Activated CD4-positive, CD25-positive, alpha-beta regulatory T cell treated with anti-CD3 and anti-CD28 coated beads, Interleukin-2, amount 50 U/mL, for 16 hours (primary cell): ENCODE measurements at places on chromosomes 7 and 10.

GRCh38 chr7:651032-651728 is 75.3 kb upstream of the DNAAF5 start:
- no peak for DNase-seq

GRCh38 chr7:24665564-24666294 is 91.5 kb downstream of the GSDME start:
- DNase-seq, result peak; percentile 17

DNA sequence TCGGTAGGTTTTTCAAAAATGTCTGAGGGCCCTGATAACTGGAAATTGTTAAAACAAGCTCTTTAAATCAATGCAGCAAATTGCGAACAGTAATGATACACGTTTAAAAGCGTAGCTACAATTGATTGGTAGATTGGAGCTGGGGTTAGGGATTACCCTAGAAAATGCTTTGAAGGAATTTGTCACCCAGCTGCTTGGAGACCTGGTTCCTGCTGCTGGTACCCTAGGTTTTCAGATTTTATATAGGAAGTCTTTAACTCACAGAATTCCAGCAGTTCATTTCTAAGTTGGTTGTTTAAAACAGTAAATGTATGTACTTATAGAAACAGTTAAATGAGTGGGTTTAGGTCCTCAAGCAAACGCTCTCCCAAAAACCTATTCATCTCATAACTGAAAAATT is 1.5 kb downstream of the HECTD2 start:
- DNase-seq, result no peak

DNA sequence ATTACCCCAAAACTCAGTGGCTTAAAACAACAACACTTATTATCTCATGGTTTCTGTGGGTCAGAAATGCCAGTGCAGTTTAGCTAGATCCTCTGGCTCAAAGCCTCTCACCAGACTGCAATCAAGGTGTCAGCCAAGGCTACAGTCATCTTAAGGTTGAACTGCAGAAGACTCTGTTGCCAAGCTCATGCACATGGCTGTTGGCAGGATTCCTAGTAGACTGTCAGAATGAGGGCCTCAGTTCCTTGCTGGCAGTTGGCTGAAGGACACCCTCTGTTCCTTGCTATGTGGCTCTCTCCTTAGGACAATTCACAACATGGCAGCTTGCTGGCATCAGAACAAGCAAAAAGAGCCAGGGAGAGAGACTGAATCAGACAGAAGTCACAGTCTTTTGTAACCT is 34.7 kb downstream of the TOMM7 start:
- no peak for DNase-seq

DNA sequence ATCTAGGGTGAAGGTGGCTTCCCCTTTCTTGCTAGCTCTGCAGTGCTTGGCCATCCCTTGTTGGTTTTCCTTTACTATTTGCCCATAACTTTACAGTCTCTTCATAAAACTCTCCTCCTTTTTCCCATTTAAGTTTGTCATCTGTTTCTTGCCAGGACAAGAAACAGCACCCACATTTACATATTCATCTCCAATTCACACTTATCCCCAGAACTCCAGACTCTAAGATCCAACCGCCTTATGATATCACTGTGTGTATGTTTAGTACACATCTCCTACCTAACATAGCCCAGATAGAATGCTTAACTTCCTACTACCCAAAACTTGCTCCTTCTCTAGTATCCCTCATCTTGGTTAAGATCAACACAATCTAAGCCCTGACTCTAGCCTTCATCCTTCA is 622.2 kb downstream of the KCNMA1 start:
- DNase-seq, result no peak

GRCh38 chr7:122791959-122792545 is 89.3 kb upstream of the RNF148 start:
- no peak for DNase-seq

- DNase-seq, result no peak
These were observed 57.4 kb upstream of the MXI1 start for GRCh38 chr10:110150046-110150445.

DNA sequence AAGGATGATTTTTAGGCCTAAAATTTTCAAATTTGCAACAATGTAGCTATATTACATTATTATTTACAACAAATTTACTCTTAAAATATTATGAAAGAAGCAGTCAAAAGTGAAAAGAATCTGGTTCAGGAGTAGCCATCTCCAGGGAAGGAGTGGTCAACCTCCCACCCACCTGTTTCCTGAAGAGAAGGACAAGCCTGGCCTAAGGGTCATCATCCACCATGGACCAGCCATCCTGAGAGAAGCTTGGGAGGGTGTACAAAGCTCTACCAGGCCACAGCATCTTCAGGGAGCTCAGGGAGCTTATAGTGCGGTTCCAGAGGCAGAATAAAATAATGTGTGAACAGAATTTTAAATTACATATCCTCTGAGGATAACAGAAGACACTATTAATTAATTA is 38.1 kb downstream of the COL1A2 start:
- no peak for DNase-seq

GRCh38 chr10:114045136-114046086 is 1.7 kb downstream of the ADRB1 start:
- DNase-seq, result no peak

GRCh38 chr7:39621261-39621660 is 2.1 kb upstream of the RALA start:
- DNase-seq, result no peak

- DNase-seq, result no peak
These were observed 813.0 kb downstream of the TYW1 start for GRCh38 chr7:67809586-67809985.

- no peak for DNase-seq
These were observed 29.5 kb upstream of the INHBA start for GRCh38 chr7:41732436-41732785.

GRCh38 chr7:14196555-14196954 is 207.1 kb upstream of the ETV1 start:
- DNase-seq, result no peak

DNA sequence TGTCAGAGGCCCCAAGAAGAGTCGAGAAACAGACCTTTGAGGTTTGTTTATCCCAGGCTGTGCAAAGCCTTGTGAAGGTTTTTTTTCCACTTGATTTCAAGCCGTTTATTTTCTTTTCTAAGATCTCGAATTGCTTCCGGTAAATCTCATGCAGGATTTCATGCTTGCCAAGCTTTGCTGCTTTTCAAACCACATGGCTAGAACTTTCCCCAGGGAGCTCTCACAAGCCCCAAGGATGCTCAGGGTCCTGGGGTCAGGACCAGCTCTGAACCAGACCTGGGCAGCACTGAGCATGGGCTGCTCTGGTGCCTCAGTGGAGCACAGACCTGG is 48.0 kb upstream of the AQP1 start:
- DNase-seq, result no peak

GRCh38 chr10:26725837-26726727 is 28.6 kb downstream of the PDSS1 start:
- no peak for DNase-seq

DNA sequence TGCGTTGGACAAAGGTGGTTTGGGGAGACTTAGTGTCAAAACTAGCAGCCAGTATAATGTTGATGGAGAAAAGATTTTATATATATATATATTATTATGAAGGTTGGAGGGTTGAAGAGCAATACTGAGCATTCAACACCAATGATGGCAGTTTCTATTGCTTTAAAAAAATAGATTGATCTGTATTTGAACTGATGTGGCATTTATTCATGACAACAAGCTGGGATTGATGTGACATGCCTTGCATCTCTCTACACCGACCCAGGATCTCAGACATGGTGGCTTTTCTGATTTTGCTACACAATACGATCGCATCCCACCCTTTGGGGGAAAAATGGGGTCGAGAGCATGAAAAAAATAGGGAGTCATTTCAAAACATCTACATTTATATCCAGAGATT is 175.4 kb downstream of the POU6F2 start:
- DNase-seq, result no peak

GRCh38 chr10:69180525-69181204 is 631 bp downstream of the SUPV3L1 start:
- DNase-seq, result peak; percentile 1

DNA sequence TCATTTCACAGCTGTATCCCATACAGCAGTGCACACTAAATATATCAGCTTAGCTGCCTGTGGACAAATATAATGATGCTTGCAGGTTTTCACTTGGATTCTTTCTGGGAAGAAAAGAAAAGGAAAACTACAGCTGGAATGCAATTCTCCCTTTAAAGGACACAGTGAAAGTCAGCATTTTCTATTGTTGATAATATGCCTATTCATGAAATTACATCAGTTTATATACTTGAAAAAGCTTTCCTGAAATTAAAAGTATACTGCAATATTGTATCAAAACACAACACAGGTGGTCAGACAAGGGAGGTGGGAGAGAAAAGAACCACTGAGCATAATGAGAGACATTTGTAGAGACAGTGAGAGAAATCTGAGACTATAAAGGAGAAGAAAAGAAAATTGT is 20.3 kb downstream of the THSD7A start:
- no peak for DNase-seq

DNA sequence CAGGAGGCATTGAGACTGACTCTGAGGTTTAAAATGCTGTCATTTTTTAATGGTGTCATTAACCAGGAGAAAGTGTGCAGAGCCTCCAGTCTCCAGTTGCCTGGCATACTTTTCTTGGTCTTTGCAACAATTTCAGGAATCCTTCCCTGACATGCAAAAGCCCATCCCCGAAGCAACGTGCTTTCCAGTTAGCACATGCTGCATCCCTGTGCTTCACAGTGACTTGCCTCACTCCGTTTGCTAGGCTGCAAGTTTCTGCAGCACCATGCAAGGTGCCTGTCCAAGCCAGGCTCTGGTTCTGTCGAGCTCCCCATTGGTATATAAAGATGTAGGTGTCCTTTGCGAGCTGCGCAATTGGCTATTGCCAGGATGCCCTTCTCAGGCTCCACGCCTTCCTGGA is 135.0 kb downstream of the GALNT17 start:
- DNase-seq, result no peak

DNA sequence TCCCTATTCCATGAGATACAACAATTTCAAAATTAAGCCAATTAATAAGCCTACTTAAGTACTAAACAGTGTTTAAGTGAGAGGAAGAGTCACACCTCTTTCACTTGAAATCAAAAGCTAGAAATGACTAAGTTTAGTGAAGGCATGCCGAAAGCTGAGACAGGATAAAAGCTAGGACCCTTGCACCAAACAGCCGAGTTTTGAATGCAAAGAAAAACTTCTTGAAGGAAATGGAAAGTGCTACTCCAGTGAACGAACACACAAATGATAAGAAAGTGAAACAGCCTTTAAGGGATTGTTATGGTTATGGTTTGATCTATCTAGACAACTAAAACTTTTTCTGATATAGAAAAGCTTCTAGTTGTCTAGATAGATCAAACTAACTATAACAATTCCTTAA is 135.4 kb upstream of the KMT2E start:
- DNase-seq, result no peak

- DNase-seq, result no peak
These were observed 23.7 kb upstream of the WNT16 start for GRCh38 chr7:121305109-121305508.

DNA sequence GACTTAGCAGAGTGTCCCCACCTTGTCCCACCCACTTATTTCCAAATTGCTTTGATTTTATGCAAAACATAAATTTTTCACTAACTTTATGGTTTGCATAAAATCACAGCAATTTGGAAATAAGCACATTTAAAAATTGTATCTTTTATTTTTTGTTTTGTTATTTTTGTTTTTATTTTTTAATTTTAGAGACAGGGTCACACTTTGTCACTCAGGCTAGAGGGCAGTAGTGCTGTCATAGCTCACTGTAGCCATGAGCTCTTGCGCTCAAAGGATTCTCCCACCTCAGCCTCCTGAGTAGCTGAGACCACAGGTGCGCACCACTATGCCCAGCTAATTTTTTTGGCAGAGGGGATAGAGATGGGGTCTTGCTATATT is 43.2 kb downstream of the APBB1IP start:
- no peak for DNase-seq

DNA sequence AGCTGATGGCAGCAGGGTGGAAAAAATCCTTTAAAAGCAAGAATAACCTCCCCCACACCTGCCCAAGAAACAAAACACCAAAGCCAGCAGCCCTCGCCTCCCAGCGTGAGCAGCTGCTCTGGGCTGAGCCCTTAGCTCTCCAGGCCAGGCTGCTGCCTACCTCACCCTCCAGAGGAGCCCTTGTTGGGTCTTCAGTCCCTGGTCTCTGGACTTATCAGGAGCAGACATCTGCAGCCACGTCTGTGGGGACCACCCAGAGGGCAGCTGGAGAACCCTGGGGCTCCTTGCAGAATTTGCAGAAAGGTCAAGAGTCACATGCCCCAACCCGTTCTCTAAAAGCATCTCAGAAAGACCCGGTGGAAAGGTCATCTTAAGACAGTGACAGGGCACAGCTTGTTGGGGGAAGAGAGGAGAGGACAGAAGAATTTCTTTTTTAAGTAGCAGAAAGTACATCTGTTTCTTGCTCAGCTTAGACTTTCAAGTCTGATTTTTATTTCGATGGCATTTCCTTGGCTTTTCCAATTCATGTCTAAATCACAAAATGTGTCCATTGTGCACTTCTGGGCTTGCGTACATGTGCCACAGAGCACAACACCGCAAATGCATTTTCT is 425.7 kb upstream of the NFE2L3 start:
- no peak for DNase-seq

DNA sequence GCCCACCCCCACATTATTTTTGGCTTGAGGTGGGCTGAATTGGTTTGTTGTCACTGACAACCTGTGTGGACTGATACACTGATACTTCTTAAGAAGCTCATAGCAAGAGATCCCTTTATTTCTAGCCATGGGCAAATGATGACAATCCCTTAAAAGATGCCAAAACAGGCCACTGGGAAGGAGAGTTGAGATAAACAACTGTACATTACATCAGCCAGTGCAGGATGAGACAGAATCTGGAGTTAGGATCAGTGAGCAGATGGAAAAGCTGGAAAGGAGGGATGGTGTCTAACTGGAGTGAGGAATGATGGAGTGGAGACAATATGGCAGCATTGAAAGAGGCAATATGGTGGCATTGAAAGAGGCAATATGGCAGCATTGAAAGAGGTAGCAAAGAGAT is 195.9 kb upstream of the LYZL2 start:
- DNase-seq, result no peak

GRCh38 chr7:157875230-157876179 is 538.7 kb downstream of the DNAJB6 start:
- DNase-seq, result peak; percentile 20

DNA sequence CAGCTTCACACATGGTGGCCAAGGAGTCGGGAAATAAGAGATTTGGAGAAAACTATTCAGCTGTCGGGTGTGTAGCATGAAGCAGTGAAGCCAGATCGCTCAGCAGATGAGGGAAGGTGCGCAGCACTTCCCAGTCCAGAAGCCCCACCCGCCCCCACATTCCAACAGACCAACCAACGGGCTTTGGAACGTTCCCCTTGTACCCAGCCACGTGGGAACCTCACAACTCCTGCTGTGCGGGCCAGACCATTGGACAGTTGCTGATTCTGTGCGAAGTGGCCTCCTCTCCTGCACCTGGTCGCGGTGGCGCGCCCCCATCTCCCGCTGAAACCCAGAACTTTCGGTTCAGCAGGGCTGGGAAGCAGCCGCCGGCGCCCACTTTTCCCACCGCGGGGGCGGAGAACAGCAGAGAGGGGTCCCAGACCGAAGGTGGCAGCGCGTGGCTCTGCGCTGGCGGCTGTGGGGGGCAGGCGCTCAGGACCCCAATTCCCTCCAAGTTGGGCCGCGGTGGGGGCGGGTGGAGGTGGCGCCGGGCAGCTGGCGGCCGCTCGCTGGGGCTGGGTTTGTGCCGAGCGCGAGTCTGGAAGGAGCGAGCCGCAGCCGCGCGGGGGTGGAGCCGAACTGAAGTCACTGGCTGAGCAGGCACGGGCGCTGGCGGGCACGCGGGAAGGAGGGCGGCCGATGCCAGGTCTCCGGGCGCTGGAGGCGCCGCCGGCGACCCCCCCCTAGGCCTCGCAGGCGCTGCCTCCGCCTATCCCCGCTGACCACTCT is 1301.5 kb upstream of the SORCS1 start:
- DNase-seq, result no peak

GRCh38 chr7:36155811-36156361 is 2.8 kb downstream of the EEPD1 start:
- DNase-seq, result no peak
